Spinal cord (tissue), 10 donors: ENCODE measurements at places on chromosomes 3 and 15. TPM values are rescaled to one million over a fixed set of nuclear protein-coding genes. Genes with fewer than 3 reads are reported as not detected.

Gene GOLGA8J
- 2.5 TPM for polyA plus RNA-seq

Gene TNFAIP8L3
- polyA plus RNA-seq, result 7.1 TPM

Gene SNTN
- 0.55 TPM for polyA plus RNA-seq

Gene PCSK6
- polyA plus RNA-seq, result 8.6 TPM

Gene IL17RD
- polyA plus RNA-seq, result 28.5 TPM
